CD4-positive, alpha-beta T cell treated with Interferon alpha-2 for 1 hour (primary cell): ENCODE measurements at places on chromosomes 7 and 10.

DNA sequence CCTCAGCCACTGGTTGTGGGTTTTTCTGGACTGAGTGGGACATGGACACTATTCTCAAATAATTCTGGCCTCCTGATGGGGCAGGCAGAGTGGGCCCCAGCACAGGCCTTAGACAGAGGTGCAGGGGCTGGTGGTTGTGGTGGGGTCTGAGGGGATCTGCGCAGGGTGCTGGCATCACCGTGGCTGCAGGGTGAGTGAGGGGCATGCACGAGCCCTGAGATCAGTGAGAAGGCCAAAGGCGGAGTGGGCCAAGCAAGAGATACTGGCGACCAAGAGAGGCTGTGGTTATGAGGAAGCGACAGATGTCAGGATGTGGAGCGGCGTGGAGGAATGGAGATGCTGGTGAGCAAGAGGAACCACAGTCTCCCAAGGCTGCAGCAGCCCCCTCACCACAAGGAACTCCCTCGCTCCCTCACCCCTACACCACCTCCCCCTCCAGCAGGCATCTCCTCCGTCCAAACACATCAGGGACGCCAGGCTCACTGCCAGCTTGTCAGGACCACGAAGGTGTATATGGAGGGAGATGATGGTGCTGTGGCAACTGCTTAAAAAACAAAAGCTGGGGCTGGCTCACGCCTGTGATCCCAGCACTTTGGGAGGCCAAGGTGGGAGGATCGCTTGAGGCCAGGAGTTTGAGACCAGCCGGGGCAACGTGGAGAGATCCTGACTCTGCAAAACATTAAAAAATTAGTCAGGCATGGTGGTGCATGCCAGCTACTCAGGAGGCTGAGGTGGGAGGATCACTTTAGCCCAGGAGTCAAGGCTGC is 9.6 kb downstream of the PRF1 start:
- no peak for DNase-seq

GRCh38 chr10:77072361-77072835 is 565.2 kb downstream of the KCNMA1 start:
- DNase-seq: no peak

DNA sequence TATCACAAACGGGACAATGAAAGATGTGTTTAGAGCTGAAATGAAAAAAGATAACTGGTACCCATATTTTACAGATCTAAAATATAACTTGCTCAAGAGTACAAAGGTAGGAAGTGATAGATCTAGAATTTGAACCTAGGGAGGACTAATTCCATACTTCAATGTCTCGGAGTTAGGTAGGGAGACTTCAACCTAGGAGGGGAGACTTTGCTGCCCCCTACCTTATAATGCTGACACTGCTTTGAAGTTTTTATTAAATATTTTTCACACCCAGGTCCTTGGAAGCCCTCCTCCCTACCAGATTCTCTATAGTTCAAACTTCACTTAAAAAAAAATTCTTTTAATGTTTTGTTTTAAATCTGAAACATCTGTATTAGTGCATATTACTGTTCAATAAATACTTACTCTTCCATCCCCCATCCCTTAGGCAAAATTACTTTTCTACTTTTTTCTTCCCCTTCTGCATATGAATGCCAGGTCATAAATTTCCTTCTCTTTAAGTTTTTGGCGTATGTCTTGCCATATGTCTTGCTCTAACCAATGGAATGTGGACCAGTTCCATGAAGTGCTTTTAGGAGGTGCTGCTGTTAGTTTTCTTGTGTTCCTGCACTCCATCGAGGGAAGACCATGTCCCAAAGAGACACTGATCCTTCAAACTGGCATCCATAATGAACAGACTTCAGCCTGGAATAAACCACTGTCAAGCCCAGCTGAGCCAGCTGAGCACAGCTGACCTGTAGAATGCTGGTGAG is 57.8 kb downstream of the MICU1 start:
- DNase-seq: no peak

DNA sequence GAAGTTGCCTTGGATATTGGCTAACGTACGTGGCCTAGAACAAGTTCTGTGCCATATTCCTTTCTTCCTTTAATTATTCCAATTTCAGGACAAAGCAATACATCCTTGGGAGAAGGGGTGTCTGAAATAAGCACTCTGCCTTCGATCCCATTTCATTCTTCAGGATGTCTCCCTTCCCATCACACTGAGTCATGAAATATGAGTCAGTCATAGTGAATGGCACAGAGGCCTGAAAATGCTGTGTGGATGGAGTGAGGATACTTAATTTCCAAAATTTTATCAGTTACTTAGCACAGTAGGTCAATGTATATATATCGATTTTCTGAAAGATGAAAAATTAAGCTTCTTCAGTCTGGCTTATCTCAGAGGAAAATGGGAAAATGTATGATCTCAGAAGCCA is 19.5 kb downstream of the EVX1 start:
- no peak for DNase-seq

DNA sequence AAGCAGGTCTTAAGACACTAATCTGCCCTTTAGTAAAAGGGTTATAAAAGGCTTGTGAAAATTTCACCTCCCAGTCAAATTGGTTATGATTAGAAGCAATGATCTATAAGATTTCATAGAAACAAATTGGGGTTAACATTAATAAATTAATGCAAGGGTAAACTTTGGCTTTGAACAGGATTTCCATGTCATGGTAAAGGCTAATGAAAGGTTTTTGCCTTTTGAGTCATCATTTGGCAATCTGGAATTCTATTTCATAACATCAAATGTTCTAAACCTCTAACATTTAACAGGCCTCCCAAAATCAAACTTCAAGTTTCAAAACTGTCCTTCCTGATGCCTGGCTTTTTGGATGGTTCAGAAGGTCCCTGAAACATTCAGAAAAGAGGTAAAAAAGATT is 62.4 kb downstream of the COA1 start:
- DNase-seq: no peak

DNA sequence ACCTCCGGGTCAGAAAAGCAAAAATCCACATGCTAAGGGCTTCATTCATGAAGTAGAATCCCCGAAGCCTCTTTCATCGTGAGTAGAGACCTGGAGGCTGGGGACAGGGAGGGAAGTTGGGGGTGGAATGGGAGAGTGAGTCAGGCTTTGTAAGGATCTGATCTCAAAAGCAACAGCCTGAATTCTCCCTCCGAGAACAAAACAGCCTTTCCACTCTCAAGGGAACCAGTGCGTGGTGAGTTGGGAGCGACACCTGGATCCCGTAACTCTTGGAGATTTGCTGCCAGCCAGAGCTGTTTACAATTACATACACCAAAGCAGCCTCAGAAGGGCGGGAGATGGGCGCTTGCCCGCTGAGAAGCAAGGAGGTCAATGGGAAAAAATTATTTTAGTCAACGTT is 10.8 kb downstream of the AFAP1L2 start:
- no peak for DNase-seq

DNA sequence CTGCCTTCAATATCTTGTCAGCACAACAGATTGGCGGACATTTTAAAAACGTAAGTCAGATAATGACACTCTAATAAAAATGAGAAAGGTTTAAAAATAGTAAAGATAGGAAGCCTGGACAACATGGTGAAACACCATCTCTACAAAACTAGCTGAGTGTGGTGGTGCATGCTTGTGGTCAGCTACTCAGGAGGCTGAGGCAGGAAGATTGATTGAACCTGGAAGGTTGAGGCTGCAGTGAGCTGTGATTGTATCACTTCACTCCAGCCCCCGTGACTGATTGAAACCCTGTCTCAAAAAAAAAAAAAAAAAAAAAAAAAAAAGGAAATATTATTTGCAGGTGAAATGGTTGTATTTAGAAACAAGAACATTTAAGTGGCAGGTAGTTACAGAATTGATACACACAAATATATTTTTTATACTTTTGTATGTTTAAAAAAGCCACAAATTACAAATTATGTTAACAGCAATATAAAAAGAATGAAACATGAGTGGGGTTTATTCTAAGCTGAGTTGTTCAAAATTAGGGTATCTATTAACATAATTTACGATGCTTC is 141.9 kb downstream of the ADK start:
- DNase-seq: no peak

DNA sequence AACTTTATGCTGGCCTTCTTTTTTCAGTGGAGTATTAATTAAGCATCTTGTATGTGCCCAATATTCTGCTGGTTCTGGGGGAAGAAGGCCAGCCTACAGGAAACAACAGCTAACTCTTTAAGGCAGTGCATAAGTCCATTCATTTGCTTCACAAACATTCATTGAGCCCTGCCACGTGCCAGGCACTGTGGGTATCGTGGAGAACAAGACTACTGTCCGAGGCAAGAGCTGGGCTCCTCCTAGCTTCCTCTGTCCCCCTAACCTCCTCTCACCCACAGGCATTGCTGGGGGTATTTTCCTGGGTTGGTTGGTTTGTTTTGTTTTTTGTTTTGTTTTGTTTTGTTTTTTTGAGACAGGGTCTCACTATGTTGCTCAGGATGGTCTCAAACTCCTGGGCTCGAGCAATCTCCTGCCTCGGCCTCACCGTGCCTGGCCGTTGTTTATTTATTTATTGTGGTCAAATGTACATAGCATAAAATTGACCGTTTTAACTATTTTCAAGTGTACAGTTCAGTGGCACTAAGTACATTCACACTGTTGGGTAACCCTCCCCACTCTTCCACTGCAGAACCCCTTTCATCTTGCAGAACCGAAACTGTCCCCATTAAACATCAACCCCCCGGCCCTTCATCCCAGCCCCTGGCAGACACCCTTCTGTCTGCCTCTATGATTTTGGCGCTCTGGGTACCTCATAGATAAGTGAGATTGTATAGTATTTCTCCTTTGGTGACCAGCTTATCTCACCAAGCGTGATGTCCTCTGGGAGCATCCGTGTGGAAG is 32.6 kb downstream of the CHST3 start:
- DNase-seq: no peak

DNA sequence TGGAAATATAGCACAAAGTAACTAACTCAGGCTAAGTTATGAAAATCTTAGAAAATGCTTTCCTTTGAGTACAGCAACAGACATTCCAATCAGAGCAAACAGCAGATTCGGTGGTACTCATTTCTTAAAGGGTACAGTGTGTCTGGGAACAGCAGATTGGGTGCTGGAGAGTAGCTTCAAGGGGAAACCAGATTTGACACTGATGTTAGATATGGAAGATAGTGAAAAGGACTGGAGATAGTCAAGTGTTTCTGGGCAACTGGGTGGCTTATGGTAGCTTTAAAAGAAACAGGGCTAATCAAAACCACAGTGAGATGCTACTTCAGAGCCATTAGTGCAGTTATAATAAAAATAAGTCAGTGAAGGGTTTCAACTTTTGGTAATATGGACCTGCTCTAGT is 12.1 kb upstream of the UMAD1 start:
- DNase-seq: no peak

- DNase-seq: no peak
These were observed 1262.6 kb upstream of the SORCS1 start for GRCh38 chr10:108427146-108427545.

GRCh38 chr10:128710798-128711183 is 584.6 kb upstream of the MKI67 start:
- no peak for DNase-seq

GRCh38 chr7:105974471-105974870 is 11.4 kb downstream of the CDHR3 start:
- no peak for DNase-seq

DNA sequence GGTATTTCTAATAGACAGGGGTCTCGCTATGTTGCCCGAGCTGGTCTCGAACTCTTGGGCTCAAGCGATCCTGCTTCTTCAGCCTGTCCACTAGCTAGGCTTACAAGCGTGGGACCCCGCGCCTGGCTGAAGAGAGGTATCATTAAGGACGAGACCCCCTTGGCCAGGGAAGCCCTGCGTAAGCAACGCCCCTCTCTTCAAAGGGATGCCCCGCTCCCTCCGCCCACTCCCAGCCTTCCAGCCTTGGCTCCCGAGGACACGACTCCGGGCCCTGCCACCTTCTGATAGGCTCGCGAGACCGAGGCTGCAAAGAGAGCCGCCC is 220 bp upstream of the ZKSCAN5 start:
- no peak for DNase-seq

GRCh38 chr7:148334959-148335577 is 255.5 kb upstream of the C7orf33 start:
- DNase-seq: no peak

DNA sequence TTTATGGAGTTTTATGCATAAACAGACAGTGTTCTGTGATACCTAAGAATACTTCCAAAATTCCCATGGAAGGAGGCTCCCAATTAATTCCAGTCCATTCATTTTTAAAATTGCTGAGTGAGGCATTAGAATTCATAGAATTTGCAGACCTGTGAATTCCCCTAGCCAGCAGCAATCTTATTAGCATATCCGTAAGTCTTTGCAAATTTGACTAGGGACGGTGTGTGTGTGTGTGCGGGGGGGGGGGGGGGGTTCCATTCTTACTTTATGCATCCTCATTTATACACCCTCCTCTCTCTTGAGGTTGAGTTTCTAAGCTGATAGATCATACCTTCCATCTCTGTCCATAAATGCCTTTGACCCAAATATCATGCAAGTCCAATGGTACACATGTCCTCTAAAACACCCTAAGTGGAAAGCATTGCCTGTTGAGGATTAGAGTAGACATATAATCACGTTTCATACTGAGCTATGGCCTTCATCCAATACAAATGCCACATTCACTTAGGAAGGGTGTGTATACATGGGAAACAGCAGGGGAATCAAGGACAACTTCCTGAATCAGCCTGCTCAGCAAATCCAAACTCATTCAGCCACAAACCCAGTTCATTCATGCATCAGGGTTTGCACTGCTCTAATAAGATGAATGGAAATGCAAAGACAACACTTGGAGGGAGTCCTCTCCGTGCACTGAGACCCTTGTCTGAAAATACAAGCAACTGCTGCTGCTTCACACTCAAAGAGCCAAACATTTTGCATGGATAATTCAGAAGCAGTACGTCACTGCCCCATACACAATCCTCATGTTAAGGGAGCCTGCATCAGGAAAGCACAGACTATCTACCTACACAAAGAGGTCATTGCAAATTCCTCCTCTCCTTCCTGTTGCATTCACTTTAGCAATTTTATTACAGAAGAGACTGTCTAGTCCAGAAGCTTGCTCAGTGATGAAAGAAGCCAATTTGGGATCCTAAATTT is 350.8 kb downstream of the KCNMA1 start:
- no peak for DNase-seq

GRCh38 chr10:118459642-118460193 is 117.6 kb upstream of the FAM204A start:
- peak; percentile 20 for DNase-seq
